ENCODE measurements at places on chromosomes 5 and 9.

DNA sequence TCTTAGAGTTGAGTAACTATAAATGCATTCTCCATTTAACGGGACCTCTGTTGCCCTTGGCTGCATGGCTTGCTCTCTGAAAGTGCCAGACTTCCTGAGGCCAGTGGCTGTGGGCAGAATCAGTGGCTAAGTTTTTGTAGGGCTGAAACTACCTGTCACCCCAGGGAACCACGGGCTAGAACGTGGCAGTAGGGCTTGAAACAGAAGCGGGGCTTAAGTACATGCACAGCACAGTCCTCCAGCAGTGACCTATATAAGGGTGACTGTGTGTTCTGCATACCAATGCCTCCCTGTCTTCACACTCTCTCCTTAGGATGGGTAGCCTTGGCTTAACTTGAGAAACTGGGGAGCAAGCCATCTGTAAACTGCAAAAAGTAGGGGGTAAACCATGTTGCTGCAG lies 43.6 kb upstream of the LRRTM2 start:
- no peak for DNase-seq

- DNase-seq = no peak
Observed at GRCh38 chr5:947626-948471, 55.2 kb downstream of the TRIP13 start.

DNA sequence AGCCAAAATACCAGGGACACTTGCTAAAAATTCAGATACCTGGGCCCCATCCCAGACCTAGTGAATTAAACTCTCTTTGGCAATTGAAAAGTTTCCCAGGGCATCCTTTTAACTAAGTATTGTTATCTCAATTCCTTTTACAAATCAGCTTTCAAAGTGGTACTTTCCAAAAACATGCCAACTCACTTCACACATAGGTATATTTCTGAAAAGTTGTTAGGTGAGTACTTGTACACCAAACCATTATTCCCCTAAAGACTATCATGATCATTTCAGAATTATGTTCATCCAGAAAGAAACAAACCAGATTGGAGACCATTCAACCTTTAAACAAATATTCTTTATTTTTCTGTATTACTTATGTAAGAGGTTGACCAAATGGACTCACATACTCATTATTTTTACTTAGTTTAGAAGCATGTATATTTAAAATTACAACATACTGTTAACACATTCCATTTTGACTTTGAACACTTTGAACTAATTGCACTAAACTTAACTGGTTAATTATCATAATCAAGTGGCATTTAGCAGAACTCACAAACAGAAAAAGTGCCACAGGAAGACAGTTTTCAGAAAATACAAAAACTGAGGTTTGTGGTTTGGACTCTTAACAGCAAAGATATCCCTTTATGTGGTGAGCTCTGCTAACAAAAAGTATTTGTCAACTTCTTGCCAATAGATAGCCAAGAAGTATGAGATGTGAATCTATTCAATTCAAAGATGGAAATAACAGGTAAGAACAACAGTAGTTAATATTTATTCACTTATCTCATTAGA lies 40.7 kb downstream of the KIAA0825 start:
- no peak for DNase-seq

DNA sequence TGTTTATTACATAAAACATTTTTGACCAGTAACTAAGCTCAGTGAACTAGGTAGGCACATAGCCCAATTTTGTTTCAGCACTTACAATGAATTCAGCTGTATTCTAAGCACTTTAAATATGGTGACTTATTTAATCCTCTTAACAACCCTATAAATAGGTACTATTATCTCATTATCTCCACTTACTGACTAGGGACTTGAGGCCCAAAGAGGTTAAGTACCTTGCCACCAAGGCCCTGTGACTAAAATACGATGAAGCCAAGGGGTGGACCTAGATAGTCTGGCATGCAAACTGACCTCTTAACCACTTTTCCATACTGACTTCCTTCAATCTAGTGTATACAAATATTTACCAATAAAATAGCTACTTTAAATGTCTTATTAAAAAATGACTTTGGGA lies 266.4 kb downstream of the ZNF608 start:
- DNase-seq = no peak

- DNase-seq = no peak
Observed at GRCh38 chr5:121377461-121377860, 474.2 kb upstream of the FTMT start.

DNA sequence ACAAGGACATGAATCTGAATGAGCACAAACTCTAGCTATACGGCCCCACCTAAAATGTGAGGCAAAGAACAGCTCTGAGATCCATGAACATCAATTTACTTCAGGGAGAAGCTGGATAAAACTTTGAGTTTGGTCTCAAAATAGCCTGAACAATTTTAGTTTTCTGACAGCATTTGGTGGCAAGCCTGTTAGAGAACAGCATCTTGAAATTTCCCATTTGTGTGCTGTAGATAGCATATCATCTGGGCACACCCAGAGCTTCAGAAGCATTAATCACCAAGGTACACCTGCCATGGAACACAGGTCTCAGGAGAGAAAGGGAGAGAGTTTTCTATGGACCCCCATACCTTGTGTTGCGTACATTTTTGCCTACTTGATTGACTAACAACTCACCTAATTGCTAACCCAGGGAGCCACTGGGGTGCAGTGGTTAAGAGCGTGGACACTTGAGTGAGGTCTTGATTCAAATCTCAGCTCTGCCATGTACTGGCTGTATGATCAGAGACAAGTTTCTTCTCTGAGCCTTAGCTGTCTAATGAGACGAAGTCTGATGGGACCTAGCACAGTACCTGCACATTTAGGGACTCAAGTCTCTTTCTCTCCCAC lies 264.9 kb downstream of the PIK3R1 start:
- no peak for DNase-seq

DNA sequence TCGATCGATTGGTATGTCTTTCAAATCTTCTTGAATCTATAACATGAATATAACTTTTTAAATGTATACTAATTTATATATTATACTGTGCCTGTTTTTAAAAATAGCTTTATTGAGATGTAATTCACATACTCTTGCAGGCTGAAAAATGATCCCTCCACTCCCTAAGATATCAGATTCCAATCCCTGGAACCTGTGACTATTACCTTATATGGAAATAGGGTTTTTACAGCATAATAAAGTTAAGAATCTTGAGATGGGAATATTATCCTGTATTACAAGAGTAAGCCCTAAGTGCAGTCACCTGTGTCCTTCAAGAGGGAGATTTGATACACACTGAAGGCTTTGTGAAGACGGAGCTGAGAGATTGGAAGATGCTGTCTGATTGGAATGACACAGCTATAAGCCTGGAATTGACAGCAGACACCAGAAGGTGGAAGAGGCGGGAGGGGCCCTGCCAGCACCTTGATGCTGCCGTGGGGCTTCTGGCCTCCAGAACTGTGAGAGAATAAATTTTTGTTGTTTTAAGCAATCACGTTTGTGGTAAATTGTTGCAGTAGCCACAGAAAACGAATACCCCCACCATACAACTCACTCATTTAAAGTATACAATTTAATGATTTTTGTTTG lies 161.3 kb downstream of the RMI1 start:
- no peak for DNase-seq

DNA sequence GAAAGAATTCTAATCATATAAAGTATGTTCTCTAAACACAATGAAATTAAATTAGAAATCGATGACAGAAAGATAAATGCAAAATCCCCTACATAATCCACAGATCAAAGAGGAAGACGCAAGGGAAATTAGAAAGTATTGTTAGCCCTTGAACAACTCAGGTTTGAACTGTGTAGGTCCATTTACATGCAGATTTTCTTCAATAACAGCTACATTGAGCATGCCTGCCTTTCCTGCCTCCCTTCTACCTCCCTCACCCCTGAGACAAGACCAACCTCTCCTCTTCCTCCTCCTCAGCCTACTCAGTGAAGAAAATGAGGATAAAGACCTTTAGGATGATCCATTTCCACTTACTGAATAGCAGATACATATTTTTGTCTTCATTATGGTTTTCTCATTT lies 75.2 kb downstream of the PLPP1 start:
- no peak for DNase-seq

DNA sequence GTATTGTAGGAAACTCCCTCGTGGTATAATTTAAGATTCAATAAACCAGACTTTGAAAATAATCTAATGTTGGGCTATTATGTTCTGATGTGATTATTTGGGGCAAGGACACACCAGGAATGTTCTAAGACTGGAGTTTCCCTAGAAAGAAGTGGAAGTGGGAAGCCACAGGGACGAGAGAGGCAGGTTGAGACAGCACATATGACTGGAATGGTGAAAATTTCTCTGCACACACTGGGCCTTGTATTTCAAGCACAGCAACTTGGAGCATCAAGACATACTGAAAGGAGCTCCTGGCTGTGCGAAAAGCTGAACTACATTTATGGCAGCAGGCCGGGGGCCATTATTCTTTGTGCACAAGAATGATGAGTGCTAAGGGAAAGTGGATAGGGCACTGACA lies 98.2 kb downstream of the CETN3 start:
- DNase-seq = no peak

- DNase-seq = no peak
Observed at GRCh38 chr9:83065233-83065632, 2.3 kb upstream of the RASEF start.

- DNase-seq = no peak
Observed at GRCh38 chr9:6184749-6185645, 30.6 kb upstream of the IL33 start.

DNA sequence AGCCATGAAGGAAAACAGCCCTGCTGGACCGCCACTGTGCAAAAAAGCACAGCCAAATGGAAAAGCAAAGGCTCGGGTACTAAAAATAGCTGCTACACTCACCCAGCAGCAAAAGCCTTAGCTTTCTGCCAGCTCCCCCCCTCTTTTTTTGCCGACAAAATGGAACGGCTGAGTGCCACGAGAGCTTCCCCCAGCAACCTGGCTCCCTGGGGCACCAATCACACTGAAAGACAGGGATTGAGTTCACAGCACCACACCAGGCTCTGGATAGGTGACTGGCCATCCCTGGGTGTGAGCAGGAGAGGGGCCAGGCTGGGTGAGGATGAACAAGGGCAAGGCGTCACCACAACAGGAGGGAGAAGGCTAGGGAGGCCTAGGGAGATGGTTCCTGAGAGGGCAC lies 66.7 kb downstream of the SIL1 start:
- no peak for DNase-seq

Measured in stimulated activated CD8-positive, alpha-beta memory T cell treated with anti-CD3 and anti-CD28 coated beads, Interleukin-4, amount 100 ng/mL, for 24 hours (primary cell).